T-helper 2 cell treated with Interferon-gamma antibody and Interleukin-4, amounts not matched to agents 100 ng/mL and 5 ng/mL, for 36 hours (primary cell): ENCODE measurements at places on chromosomes 5 and 9. TPM values are rescaled to one million over a fixed set of nuclear protein-coding genes. Genes with fewer than 3 reads are reported as not detected.

The ZNG1A gene
- 23.3 and 25.4 TPM in 2 replicates for total RNA-seq

The PCDHGA7 gene
- 0.30 TPM in 2 replicates for total RNA-seq

The SPATA31D4 gene
- not detected in 2 replicates for total RNA-seq

The RETREG1 gene
- total RNA-seq, result 39.8 and 41.3 TPM in 2 replicates

The PGM5 gene
- not detected in 2 replicates for total RNA-seq

The DMRT2 gene
- total RNA-seq, result 0.52 and 0.61 TPM in 2 replicates

The F2RL2 gene
- not detected in 2 replicates for total RNA-seq

The AIF1L gene
- 0.25 and 0.32 TPM in 2 replicates for total RNA-seq

The PCDHB5 gene
- total RNA-seq, result not detected in 2 replicates

The NXNL2 gene
- not detected in 2 replicates for total RNA-seq

The IFNA21 gene
- not detected in 2 replicates for total RNA-seq
